ENCODE measurements at places on chromosomes 2 and 18.
A peak's percentile ranks its signal among the peaks of the same experiment; 100 is the strongest.

DNA sequence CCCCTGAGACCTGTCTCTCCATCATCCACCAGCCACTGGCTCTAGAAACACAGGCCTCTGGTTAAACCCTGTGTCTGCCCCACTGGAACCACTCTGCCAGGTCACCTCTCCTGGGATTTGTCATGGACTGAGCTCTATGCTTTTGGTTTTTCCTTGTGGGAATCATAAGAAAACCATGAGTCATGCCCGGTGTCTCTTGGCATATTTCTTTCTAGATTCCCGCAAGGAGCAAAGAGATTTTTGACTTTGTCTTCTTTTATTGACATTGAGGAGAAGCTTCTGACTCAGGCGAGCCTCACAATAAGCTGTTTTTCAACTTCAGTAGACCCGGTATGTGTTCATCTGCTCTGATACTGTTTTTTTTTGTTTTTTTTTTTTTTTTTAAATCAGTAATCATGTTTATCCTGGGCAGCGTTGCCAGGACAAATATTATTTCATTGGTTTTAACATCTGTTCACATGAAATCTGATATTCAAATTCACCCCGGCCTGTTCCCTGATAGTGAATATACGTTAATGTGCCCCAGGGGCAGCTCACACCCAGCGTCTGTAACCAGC, 207.1 kb downstream of the ACKR3 start:
- no peak for DNase-seq

DNA sequence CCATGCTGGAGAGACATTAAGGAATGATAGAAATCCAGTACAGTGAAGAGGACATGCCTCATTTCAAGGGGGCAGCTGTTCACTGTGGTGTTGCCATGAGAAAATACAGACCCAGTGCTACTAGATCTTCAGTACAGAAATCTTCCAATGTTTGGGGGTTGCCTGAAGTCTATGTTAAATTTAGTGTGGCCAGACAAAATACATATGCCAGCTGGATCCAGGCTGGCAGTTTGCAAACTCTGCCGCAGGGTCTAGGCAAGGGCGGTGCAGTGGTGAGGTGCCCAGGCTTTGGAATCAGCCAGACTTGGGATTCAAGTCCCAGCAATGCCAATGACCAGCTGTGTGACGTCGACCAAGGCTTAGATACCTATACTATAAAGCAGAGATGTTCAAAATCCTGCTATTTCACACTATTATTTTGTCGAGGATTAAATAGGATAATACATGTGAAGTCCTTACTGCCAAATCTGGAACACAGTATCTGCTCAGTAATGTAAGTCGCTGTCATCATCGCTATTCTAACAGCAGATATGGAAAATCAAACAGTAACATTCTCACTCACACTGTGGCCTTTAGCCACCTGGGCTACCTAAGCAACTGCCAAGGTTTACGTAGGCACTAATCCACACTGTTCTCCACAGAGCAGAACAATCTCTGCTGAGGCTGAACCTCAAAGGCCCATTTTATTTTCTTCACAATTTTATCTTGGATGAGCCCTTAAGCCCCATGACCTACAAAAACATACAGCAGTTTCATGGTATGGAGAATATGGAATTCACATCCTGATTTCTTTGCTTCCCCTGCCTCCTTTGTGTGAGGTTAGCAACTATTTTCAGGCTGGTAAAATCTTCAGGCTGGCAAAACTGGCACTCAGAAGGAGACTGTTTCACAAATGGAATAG, 5.9 kb upstream of the TMSB10 start:
- no peak for DNase-seq

DNA sequence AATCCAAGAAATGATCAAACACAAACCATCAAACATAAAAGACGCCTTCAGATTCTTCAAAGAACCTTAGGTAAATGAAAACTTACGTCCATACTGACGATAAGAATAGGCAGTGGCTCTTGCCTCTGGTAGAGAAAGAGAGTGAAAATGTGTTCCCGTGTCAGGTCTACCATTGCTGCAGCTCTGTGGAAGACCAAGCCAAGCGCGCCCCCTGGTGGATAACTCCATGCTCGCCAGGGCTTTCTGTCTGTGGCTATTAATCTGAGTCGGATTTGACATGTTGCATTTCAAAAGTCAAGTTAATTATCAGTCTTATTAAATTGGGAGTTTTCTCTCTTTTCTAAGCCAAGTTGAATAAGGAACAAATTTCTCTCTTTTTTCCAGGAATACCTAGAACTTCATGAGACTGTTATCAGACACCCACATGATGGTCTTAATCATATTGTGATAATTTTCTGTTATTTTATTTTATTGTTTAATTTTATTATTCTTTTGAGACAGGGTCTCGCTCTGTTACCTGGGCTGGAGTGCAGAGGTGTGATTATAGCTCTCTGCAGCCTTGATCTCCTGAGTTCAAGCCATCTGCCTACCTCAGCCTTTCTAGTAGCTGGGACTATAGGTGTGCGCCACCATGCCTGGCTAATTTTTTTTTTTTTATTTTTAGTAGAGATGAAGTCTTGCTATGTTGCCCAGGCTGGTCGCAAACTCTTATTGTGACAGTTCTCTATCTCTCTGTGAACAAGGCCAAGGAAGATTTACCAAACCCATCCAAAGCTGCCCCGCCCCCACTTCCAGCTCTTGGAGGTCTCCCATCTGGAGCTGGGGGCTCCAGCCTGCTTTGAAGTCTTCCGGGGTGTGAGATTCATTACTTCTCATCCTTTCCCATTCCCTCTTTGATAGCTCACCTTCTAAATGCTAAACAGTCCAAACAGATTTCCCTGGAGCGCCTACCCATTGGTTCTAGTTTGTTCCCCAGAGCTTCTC, 15.8 kb upstream of the ZAP70 start:
- DNase-seq, result peak; percentile 97

GRCh38 chr2:100283724-100284501, 38.4 kb downstream of the LONRF2 start:
- no peak for DNase-seq

DNA sequence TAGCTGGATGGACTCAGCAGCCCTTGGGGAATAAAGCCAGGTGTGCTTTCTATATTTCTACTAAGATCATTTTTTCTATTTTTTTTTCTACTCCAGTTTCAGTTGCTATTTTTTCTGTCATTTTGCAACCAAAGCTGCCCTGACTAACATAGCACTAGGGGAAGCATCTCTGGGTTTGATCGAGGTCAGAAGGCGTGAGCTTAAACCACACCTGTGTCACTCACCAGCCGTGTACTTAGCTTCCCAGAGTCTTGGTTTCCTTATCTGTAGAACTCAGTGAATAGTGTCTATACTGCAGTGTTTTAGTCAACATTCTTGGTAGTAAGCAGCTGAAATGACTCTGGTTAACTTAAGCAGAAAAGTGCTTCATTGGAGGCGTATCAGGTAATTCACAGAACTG, 489.6 kb upstream of the SPRED2 start:
- DNase-seq, result no peak

DNA sequence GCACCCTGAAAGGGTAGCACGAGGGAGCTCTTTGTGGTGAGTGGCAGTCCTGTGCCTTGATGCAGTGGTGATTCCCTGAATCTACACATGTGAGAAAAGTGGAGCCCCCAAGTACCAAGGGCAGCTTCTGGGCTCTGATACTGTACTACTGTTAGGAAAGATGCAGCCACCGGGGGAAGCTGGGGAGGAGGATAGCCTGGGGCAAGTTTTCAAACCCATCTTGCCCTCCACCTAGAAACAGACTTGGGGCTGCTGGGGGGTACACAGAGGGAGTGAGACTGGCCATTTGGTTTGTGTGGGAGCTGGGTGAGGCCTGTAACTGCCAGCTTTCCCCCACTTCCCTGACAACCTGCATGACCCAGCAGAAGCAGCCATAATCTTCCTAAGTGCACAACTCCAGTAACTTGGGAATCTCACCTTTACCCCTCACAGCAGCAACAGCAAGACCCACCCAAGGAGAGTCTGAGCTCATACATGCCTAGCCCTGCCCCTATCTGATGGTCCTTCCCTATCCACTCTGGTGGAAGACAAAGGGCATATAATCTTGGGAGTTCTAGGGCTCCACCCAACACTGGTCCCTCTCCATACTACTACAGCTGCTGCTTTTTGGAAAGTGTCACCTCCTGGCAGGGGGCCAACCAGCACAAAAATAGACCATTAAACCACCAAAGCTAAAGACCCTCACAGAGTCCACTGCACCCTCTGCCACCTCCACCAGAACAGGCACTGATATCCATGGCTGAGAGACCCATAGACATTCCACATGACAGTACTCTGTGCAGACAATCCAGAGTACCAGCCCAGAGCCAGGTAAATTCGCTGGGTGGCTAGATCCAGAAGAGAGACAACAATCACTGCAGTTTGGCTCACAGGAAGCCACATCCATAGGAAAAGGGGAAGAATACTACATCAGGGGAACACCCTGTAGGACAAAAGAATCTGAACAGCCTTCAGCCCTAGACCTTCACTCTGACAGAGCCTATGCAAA, 8.2 kb downstream of the MALL start:
- no peak for DNase-seq

DNA sequence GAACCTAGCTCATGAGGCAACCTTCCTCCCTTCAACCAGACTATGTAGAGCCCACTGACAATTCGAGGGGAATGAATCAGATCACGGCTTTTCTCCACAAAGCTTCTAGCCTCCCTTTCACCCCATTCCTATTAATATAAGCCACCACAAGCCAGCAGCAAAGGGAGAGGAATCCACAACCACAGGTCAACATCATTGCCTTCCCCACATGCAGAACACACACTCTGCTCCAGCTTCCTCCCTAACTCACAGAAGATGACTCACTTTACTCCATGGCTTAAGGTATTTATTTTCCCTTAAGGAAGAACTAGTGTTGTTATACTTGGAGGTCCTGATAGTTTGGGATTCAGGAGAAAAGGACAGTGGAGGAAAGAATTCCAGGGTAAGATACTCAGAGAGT, 272.2 kb downstream of the C1D start:
- no peak for DNase-seq

- DNase-seq, result no peak
These were observed 110.6 kb downstream of the ZNF532 start for GRCh38 chr18:58975296-58975695.

- DNase-seq, result no peak
These were observed 16.9 kb upstream of the CD28 start for GRCh38 chr2:203689426-203690116.

- DNase-seq, result no peak
These were observed 3.7 kb upstream of the EVX2 start for GRCh38 chr2:176087330-176088047.

DNA sequence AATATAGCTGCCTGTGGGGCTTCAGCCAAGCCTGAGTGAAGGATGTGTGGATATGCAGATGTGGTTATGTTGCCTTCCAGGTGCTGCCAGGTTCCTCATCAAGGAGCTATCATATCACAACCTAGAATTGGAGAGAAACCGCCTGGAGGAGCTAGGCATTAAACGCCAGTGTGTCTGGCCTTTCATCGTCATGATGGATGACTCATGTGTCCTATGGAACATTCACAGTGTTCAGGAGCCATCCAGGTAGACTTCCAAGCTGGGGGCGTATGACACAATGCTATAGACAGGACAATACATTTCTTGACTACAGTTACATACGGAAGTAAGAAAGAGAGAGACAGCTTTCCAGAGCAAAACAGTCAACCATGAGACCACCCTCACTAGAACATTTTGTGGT, 86.8 kb downstream of the ESCO1 start:
- DNase-seq, result no peak

- no peak for DNase-seq
These were observed 381.9 kb downstream of the PLCL1 start for GRCh38 chr2:198186257-198186656.

DNA sequence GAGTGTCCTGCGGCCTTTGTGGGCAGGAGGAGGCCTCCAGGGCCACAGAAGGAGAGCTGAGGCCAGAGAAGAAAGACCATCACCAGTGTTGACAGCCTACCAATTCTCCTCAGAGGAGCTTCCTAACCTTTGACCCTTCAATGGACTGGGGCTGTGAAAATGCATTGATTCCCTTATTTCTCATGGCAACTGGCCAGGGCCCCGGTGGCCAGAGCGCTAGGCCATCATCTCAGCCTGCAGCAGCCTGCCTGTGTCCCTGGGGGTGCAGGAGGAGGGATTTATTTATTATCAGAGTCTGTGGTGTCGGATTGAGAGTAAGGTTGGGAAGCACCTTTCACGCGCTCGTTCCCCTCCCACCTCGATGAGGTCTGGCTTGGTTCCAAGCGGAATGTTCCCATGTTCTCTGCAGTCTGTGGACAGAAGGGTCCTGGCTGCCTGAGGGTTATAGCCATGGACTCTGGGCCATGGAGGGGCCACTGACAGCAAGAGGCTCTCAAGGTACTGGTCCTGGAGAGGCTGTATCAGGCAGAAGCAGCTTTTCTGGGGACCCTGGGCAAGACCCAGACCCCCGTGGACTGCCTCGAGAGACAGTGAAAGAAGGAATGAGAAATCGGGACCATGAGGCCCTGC, 53.8 kb downstream of the CYP27C1 start:
- DNase-seq, result no peak

- no peak for DNase-seq
These were observed 4.0 kb upstream of the FAM124B start for GRCh38 chr2:224405841-224406370.

DNA sequence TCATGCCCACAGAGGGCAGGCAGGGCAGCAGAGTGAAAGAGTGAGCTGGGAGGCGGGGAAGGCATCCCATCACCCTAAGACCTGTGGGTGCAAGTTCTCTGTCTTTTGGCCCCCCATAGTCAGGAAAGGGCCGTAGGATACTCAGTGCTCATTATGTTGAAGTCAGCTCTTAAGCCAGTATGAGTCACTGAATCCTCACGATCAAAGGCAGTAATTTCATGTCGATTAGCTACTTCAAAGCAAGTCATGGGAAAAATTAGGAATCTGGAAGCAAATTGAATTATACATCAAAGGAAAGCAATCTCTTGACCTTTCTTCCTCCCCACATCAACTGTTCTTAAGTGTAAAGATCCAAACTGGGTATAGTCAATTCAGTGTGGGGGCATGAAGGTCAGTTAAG, 178.9 kb downstream of the FHOD3 start:
- DNase-seq, result no peak

GRCh38 chr2:152426801-152427200, 91.8 kb downstream of the FMNL2 start:
- no peak for DNase-seq

GRCh38 chr2:109125593-109126500, 3.2 kb upstream of the SH3RF3 start:
- no peak for DNase-seq

Data from activated CD8-positive, alpha-beta memory T cell treated with anti-CD3 and anti-CD28 coated beads, Interleukin-2, amount 50 U/mL, for 4 hours (primary cell).